ENCODE measurements at places on chromosomes 6 and 20. TPM values are rescaled to one million over a fixed set of nuclear protein-coding genes. Genes with fewer than 3 reads are reported as not detected.

TPBG gene
- total RNA-seq: 5.8 TPM

ZC2HC1B gene
- total RNA-seq: not detected

ARFGEF3 gene
- 0.82 TPM for total RNA-seq

PLCB4 gene
- 16.1 TPM for total RNA-seq

OXT gene
- total RNA-seq: not detected

DEFB132 gene
- total RNA-seq: not detected

BEND6 gene
- total RNA-seq: 0.59 TPM

RBM12 gene
- 61.7 TPM for total RNA-seq

PM20D2 gene
- 13.9 TPM for total RNA-seq

CST5 gene
- total RNA-seq: 0.26 TPM

RARS2 gene
- 32.5 TPM for total RNA-seq

TINAG gene
- not detected for total RNA-seq

MROH8 gene
- 8.2 TPM for total RNA-seq

OOEP gene
- total RNA-seq: not detected

Data from SK-MEL-5 (cell line).